NCI-H2107 (cell line): ENCODE measurements at places on chromosomes 16 and 17.

GRCh38 chr16:58501242-58502131 is 1.5 kb downstream of the NDRG4 start:
- DNase-seq, result peak; percentile 27

- DNase-seq, result no peak
Observed at GRCh38 chr16:30121741-30122571, 1.1 kb downstream of the MAPK3 start.

DNA sequence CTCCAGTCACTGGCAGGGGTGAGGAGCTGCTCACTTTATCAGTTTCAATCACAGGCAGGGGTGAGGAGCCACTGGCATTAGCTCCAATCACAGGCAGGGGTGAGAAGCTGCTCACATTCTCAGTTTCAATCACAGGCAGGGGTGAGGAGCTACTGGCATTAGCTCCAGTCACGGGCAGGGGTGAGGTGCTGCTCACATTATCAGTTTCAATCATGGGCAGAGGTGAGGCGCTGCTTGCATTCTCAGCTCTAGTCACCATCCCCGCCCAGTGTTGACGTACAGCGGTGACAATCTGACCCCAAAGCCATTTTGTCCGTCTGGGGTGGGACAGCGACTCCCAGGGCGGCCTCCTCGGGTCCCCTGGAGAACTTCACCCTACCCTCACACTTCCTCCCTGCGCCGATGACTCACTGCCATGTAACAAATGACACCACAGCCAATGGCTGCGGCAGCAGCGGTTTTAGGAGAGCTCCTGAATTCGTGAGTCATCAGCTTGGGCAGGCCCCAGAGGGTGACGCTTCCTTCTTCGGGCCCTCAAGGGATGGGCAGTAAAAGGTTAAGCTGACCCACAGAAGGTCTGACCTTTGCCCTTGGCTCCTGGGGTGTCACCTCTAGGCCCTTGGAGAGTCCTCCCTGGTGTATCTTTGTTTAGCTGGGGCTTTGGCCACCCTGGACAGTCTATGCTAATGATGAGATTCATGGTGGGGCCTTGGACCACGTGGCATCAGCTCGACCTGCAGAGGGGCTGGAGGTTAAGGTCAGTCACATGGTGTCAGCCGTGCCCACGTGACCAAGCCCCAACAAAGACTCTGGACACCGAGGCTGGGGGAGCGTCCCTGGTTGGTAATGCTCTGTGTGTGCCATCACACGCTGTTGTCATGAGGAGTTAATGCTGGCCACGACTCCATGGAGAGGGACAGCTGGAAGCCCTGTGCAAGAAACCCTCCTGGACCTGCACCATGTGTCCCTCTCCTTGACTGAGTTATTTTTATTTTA is 171.7 kb downstream of the C16orf95 start:
- DNase-seq, result no peak

DNA sequence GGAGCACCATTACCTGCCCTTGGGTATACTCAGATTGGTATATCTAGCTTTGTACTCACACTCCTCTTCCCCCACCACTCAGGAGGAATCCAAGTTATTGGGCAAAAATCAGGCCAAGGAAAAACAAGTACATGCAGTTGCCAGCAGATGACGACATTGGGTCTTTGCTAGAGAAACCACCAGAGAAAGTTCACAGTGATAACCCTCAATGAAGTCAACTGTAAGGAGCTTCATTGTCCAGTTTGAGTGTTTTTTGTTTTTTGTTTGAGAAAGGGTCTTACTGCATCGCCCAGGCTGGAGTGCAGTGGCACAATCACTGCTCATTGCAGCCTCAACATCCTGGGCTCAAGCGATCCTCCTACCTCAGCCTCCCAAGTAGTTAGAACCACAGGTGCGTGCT is 34.6 kb upstream of the TOX3 start:
- DNase-seq, result no peak

DNA sequence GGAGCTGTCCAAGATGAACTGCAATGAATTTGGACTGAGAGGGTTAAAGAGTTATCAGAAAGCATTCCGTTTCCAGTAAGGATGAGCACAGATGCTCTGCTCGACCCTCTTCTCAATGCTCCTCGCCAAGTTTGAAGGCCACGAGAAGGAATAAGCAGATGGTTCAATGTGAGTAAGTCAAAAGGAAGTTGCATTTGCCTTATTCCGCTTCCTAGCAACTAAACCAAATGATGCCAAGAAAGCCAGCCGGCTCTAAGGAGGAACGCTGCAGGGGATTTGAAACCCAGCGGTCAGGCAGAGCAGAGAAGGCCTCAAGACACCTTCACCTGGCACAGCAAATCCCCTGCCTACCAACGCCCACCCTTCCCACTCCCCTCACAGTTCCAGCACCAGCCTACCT is 52.1 kb upstream of the CNEP1R1 start:
- no peak for DNase-seq

GRCh38 chr17:51050291-51051033 is 70.2 kb downstream of the SPAG9 start:
- no peak for DNase-seq

- no peak for DNase-seq
Observed at GRCh38 chr16:27188633-27189032, 14.7 kb upstream of the KDM8 start.

DNA sequence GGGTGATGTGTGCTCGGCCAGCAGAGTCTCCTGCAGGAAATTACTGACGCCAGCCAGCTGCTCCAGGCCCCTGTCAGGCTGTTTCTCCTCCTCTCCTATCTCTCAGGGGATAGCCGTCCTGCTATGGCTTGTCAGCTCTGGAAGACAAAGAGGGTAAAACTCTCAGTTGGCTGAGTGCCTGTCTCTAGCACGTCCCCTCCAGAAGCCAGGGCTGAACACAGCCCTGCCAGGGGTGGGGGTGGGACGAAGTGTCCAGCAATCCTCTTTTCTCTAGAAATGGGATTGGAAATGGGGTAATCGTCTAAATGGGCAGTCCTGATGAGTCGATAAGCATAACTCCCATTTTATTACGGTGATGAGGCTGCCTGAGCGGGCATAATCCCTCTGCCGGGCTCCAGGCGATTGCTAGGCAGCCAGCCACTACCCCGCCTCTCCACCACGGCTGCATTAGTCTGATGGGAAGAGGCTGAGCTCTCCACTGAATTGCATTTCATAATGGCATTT is 89.1 kb upstream of the GNAO1 start:
- DNase-seq, result peak; percentile 63

DNA sequence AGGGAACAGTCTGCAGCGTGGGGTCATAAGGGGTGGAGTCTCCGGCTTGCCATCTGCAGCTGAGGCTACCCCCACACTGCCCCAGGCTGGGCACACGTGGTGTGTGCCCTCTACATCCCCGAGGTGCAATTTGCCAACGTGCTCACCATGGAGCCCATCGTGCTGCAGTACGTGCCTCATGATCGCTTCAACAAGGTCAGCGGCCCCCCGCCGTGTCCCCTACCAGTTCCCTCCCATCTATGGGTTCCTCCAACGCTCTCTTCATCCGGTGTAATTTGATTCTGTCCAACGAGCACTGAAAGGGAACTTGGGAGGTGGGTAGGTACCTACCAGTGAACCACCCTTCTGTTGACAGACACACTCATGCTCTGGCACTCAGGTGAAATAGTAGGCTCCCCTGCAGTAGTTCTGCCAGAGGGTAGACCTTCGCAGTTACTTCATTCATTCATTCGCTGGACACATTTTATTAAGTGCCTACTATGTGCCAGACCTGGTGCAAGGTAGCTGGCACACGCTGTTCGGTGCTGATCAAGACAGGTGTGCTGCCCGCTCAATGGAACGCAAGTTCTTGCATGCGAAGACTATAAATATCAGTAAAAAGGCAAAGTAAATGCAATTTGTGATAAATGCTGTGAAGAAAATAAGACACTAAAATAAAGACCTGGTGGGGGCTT is 2.7 kb downstream of the MLLT6 start:
- DNase-seq, result no peak

DNA sequence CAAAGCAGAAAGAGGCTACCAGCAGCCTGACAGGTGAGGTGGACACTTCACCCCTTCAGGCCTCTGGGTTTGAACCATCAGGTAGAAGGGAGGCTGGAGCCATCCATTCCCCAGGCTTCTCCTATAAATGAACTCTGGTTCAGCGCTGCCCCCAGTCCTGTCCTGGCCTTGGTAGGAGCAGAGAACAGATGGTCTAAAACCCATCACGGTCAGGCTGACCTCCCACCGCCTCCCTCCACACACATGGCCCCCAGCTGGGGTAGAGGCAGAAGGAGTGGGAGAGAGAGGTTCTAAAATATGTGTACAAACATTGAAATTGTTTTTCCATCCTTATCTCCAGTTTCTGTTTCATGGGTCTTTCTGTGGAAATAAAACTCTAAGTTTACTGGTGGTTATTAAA is 59.7 kb upstream of the DNAJA2 start:
- no peak for DNase-seq

DNA sequence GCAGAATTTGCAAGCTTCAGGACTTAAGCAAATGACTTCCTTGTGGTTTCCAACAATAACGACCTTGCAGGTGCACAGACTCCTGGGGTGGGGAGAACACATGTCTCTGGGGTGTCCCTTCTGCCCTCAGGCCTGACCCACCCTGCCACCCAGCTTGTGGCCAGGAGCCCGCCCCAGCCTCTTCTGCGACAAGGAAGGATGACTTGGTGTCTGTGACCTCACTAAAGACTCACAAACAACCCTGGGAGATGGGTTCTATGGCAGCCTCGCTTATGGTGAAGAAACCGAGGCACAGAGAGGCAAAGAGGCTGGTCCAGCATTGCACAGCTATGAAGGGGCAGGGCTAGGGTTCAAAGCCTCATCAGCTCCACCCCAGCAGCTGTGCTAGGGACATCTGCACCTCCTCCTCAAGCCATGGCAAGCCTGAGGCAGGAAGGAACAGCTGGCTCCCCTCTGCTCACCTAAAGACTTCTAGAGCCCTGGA is 2.6 kb downstream of the ATP2A3 start:
- DNase-seq, result no peak

DNA sequence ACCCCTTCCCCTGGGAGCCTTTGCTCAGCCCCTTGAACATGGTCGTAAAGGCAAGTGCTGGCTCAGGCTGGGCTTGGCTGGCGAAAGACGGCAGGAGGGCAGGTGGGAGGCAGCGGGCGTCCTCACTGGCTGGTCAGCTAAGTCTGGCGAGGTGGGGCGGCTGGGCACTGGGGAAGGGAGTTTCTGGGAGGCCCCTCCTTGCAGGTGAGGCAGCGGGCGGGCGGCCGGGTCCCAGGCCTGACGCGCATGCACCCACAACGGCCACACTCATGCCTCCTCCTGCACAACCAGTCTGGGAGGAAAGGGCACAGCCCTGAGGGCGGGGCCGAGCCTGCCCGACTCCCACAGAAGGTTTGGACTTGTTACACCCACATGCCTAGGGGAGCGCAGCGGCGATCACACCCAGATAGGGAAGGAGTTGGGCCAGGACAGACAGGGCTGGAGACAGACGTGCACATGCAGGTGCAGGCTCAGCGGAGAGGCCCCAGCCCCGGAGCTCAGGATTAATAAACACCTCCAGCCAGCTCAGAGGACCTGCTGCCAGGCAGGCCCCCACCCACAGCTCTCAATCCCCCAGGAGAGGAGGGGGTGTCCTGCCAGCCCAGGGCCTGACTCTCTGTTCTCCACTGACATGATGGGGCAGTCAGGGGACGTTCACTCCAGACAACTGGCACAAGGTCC is at the start of gene EVPL:
TSS of gene EVPL (minus strand) at position 148 of the 681 bp plus-strand sequence. CDS start at position 40, 108 bp downstream.
- DNase-seq, result no peak

DNA sequence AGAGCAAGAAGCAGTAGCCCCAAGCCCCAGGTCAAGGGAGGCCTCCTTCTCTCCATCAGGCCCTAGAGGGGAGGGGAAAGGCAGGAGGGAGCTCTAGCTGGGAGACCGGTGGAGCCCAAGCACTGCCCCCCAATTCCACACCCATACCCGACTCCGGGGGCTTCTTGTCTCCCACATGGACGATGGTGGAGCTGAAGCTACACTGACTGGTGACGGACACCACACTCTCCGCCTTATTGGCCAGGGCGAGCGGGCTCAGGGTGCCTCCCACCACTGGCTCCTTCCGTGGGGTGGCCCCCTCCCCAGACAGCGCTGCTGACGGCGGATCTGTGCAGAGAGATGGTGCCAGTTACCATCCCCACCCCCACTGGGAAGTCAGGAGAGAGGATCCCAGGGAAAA is 6.4 kb downstream of the PER1 start:
- DNase-seq, result no peak

DNA sequence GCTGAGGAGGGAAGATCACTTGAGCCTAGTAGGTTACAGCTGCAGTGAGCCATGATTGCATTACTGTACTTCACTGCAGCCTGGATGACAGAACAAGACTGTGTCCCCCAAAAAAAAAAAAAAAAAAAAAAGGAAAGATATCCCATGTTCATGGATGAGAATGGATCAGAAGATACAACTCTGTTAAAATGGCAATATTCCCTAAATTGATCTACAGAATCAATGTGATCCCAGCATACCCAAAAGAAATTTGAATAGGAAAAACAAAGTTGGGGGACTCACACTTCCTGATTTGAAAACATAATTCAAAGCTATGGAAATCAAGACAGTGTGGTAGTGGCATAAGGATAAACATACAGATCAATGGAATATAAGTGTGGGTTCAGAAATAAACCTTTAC is 12.7 kb upstream of the KANSL1 start:
- DNase-seq, result no peak

DNA sequence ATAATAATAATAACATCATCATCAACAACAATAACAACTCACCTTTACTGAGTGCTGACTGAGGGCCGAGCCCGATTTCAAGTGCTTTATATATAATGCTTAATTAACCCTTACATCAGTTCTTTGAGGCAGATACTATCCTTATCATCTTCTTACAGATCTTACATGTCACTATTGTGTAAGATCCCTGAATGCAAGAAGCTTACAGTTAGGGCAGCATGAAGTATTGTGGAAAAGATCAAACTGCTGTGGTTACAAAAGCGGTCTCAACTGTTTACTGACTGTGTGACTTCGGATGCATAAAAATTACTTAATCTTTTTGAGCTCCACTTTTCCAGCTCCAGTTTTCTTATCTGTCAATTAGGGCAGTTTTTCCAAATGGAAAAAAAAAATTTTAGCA is 3.3 kb downstream of the VAT1 start:
- no peak for DNase-seq

- no peak for DNase-seq
Observed at GRCh38 chr17:7139400-7139799, 24.8 kb upstream of the ASGR2 start.

DNA sequence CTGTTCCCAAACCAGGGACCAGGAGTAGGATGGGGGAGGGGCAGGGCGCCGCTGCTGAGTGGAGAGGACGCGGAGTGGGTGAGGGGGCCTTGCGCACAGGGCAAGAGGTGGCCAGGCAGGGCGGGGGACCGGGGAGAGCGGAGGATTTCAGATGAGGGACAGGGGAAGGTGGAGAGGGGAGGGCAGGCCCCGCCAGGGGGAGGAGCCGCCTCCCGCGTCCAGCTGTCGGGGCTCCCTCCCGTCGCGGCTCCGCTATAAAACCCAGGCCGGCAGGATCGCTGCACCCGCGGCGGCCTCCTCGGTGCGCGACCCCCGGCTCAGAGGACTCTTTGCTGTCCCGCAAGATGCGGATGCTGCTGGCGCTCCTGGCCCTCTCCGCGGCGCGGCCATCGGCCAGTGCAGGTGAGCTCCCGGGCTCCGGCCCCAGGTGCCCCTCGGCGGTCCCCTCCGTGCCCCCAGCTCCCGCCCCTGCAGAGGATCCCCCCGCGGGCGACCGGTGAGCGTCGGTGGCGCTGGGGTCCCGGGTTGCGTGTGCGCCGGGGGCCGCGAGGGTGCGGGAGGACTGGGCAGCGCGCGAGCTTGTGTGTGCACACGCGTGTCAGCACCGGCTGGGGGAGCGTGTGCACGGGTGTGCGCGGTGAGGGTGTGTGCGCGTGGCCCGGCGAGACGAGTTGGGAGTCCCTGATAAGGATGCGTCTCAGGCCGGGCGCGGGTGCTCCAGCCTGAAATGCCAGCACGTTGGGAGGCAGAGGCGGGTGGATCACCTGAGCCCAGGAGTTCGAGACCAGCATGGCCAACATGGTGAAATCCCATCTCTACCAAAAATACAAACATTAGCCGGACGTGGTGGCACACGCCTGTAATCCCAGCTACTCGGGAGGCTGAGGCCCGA is at the start of gene CA4:
TSS of gene CA4 (plus strand) at position 283 of the 892 bp plus-strand sequence. CDS start at position 345, 62 bp downstream.
- DNase-seq, result no peak
